ENCODE measurements at places on chromosomes 2 and 18.

GRCh38 chr18:78728784-78729467 lies 250.7 kb upstream of the SALL3 start:
- no peak for DNase-seq

DNA sequence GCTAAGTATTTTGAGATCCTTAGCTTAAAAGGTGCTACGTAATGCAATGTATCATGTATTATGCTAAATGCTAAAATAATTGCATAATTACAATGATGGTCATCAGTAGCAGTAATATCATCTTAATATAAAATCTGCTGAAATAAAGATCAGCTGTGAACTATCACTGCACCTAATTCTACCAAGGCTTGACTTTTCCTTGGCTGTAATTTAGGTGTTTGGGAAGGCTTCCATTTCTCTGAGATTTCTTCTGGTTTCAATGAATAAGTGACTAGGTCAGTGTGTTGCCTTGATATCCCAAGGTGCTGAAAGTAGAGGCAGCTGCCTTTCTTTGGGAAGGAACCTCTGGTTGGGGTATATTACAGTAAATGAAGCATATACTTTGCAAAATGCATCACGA lies 376.1 kb downstream of the STK39 start:
- DNase-seq: no peak

DNA sequence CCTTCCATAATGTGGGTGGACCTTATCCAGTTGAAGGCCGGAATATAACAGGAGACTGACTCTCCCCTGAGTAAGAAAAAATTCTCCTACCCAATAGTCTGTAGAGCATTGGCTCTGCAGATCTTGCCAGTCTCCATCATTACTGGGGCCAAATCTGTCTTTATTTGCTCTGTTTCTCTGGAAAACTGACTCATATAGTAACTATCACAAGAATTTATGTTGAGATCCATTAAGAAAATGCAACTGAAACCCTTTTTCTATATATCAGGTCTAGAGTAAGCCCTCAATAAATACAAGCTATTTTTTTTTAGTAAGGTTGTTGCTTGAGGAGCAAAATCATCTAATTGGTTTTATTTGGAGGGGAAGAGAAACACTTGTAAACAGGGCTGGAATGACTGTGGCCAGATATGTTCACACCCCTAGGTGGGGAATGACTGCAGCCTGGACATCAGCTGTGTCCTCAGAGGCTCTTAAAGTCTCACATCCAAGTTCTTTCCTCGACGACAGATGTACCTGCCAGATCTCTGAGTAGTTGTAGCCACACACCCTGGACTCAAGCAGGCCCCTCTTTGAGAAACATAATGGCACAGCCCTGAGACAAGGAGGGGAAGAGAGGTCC lies 339.7 kb downstream of the TNS1 start:
- no peak for DNase-seq

GRCh38 chr18:60732143-60732542 lies 359.6 kb upstream of the MC4R start:
- DNase-seq: no peak

GRCh38 chr2:104438481-104438880 lies 415.4 kb upstream of the POU3F3 start:
- no peak for DNase-seq

- DNase-seq: no peak
Measured at GRCh38 chr2:60822987-60823386, 58.4 kb upstream of the REL start.

DNA sequence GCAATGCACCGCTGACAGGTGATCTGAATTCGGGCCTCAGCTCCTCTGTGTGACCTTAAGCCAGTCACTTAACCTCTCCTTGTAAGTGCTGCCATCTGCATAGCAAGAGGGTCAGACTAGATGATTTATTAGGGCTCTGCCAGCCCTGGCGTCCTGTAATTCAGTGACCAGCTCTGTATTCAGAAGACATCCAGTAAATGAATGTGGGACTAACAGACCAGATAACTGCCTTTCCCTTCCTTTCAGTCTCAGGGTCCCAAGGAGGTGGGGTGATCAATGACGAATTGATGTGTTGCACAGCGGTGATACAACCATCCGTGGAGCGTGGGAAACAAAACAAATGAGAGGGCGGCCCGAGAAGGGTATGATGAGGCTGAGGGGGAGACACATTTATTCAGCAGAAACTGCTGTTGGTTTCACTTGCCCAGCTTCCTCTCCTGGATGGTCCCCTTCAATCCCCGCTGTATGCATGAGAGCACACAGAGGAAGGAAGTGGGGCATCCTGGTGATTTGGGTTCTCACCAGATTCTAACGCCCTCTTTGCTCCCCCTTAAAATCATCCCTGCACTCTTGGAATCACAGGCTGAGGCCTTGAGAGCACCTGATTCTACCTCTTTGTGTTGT lies 92.8 kb downstream of the VIT start:
- DNase-seq: no peak

DNA sequence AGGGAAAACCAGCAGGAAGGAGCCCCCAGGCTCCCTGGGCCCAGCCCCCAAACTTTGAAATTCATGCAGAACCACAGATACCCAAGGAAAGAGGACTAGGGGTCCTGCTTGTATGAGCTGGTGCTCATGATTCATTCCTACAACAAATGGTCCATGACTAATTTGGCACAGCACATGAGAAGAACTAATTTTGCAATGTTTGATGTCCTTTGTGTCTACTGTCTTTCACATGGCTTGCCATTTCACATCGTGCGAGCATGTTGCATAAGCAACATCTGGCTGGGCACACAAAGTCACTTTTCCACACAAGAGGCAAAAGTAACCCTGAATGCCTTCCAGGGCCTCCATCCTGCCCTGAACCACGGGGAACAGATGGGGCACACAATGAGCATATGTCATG lies 149.6 kb upstream of the APCDD1 start:
- DNase-seq: peak; percentile 55

DNA sequence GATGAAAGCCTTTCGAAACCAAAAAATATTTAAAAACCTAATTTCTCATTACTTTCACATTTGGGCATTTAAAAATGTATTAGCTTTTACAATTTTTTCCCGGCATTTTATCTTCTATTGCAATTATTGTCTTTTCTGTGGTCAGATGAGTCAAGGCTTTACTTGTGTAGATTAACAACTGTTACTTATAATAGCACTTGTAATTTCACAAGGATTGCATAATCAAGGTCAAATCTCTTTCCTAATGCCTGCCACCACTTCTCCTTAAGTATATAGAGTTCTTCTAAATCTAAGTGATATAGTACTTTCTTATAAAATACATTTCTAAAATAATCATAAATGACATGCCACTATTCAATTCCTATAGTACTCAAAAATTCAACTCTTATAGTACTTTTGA lies 67.2 kb downstream of the SLC8A1 start:
- peak; percentile 61 for DNase-seq

DNA sequence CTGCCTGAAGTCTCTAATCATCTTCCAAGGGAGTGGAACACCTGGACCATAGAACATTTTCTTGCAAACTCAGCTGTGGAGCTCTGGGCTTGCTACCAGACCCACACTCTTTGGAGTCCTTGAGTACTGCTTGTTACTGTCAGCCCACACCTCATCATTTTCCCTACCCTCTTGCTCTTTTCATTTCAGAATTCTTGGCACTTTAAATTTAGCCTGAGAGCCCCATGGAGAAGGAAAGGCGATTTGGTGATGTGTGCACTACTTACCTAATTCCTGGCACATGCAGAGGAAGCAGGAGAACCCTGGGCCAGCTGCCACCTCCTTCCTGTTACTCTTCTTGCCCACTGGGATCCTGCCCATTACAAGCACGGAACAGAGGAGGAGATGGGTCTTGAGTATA lies 31.7 kb downstream of the TMEM178A start:
- DNase-seq: no peak

GRCh38 chr18:57004366-57005121 lies 142.3 kb upstream of the BOD1L2 start:
- DNase-seq: no peak

DNA sequence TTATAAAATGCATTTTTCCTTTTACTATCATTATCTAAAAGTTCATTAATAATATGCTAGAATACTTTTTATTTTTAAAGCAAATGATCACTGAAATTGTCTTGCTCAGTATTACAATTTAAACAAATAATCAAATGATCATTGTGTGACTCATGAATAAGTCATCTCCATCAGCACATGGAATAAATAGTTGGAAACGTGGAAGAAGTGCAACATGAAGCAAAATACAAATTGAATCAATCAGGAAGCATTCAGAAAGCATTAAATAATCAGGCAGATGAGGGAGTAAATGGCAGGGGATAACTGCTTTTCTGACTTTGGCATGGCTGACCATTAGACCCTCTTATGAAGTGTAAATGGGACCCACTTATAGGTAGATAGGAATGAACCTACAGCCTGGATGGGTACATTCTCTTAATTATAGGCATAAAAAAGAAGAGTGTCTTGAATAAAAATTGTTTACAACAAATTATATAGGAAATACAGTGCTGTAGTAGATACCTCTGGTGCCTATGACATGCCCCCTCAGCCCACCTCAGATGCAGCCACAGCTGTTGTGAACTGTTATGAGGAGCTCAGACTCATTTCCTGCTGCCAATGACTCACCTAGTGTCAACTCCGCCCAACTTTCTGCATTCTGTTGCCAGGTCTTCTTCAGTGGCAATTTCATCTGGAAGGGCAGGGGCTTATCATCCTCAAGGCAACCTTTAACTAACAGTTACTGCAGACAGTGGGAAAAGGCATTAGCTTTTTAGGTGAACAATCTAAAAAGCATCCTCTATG lies 936.0 kb downstream of the TRIB2 start:
- DNase-seq: no peak

DNA sequence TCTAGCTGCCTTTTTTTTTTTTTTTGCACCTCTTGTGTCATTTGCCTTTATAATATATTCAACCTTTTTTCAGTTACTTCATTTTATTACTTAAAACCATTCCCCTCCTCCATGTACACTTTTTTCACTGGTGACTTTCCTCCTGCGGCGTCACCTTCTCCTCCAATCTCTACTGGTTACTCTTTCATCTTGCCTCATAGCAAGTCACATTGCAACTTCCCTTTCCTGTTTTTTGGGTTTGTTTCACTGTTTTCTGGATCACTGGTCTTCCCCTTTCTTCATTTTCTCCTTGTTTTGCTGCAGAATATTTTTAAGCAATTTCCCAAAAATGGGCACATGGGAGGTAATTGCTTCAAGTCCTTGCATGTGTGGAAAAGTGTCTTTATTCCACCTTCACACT lies 37.7 kb upstream of the GPR155 start:
- no peak for DNase-seq

DNA sequence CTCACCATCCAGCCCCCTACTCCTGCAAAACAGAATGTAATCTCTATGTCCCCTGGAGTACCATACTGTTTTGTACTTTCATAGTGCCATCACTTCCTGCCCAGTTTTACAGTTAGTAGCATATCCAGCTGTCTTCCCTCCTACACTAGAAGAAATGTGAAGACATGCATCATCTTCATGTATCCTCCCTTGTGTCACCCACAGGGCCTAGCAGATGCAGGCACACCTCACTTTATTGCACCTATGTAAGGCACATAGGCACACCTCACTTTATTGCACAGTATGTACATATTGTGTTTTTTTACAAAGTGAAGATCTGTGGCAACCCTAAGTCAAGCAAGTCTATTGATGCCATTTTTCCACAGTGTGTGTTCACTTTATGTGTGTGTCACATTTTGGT lies 12.0 kb downstream of the DNAJC27 start:
- DNase-seq: no peak

- no peak for DNase-seq
Measured at GRCh38 chr2:144654523-144654922, 134.6 kb upstream of the ZEB2 start.

GRCh38 chr2:135728064-135728743 lies 13.5 kb upstream of the UBXN4 start:
- no peak for DNase-seq

DNA sequence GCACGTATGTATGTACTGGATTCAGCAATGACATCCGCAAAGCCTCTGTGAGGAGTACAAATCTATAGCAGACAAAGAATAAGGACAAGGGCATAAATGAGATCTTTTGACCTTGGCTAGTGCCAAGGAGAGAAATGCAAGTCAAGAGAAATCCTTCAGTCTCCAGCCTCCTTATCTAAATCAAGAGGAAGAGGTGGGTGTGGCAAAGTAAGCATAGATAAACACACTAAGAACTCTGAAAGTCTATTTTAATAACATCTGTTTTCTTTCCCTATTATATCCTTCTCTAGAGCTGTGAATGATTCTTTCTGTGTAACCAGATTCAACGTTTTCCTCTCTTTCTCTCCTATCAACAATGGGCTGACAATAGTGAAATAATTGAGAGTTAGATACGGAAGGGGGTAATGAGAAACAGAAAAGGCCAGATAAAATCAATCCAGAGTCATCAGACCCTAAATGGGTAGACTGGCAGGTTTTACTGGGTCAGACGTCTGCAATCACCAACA lies 118.5 kb upstream of the ZFP36L2 start:
- DNase-seq: no peak

GRCh38 chr2:3864943-3865865 lies 161.8 kb downstream of the DCDC2C start:
- no peak for DNase-seq

- no peak for DNase-seq
Measured at GRCh38 chr2:231965102-231965501, 3.6 kb downstream of the DIS3L2 start.

GRCh38 chr2:138716183-138716582 lies 64.0 kb downstream of the NXPH2 start:
- DNase-seq: no peak

GRCh38 chr18:70489986-70490933 lies 201.4 kb downstream of the SOCS6 start:
- DNase-seq: no peak

- peak; percentile 23 for DNase-seq
Measured at GRCh38 chr18:74604774-74605173, 7.1 kb downstream of the ZNF407 start.

DNA sequence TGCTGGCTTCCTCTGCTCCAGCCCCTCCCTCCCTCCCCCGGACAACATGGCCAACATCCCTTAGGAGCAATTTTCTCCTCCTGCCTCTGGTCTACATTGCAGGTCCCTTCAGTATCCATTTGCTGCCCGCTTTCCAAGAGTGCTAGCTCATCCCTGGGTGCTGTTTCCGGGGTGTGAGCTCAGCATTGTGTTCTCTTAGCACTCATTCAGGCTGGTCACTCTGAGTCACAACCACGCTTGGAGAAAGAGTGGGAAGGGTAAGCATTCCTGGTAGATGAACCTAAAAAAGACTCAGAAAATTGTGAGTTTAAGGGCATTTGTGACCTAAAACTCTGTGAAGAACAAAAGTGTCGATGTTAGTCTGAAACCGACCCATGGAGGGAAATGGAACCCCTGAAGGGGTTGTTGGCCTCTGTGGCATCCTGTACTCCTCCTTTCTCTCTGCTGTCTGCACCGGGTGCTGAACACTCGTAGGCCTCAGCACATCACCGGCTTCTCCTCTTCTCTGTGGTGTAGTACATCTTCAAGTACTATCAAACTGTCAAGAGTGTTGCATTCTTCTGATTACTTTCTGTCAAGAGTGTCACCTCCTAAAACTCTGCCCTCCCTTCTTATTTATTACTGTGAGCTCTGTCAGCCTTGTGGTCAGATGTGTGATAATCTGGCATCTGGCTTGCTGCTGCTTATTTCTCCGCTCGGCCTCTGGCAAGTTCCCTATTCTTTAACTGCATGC lies 73.0 kb downstream of the CTNNA2 start:
- no peak for DNase-seq

GRCh38 chr2:43898134-43898837 lies 59.5 kb downstream of the ABCG8 start:
- DNase-seq: no peak
